KG1 (cell line): ENCODE measurements at places on chromosomes 13 and 19.
A peak's percentile ranks its signal among the peaks of the same experiment; 100 is the strongest.

DNA sequence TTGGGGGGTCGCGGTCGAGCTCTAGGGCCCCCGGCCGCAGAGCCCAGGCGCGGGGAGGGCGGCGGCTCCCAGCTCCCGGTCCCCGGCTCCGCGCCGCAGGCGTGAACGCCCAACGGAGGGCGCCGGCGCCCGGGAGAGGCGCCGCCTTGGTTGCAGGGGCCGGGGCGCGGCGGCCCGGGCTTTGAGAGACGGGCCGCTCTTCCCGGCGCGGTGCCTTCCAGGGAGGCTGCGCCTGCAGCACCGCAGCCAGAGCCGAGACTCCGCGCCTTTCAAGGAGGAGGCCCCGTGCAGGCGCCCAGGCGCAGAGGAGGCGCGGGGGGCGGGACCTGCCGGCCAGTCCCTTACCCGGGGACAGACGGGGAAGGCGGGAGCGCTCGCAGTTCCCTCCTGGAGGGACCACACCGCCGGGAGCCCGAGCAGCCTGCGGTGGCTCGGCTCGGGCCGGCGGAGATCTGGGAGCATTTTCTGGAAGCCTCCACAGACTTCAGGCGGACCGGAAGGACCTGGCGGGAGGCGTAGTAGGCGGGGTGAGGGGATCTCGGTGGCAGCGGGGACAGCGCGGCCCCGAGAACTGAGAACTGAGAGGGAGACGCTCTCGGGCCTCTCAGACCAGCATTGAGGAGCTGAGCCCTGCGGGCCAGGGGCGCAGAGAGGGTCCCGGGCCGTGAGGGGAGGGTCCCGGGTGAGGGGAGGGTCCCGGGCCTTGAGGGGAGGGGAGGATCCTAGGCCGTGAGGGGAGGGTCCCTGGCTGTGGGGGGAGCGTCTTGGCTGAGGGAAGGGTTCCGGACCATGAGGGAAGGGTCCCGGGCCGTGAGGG is 25.5 kb upstream of the MCF2L start:
- no peak for DNase-seq

- no peak for DNase-seq
Observed at GRCh38 chr13:44719857-44720671, 143.9 kb upstream of the TSC22D1 start.

- no peak for DNase-seq
Observed at GRCh38 chr13:91630946-91631345, 232.5 kb downstream of the GPC5 start.

- no peak for DNase-seq
Observed at GRCh38 chr19:5641171-5641570, 18.3 kb downstream of the SAFB start.

GRCh38 chr13:73625562-73626339 is 508.5 kb downstream of the KLF12 start:
- DNase-seq = no peak

DNA sequence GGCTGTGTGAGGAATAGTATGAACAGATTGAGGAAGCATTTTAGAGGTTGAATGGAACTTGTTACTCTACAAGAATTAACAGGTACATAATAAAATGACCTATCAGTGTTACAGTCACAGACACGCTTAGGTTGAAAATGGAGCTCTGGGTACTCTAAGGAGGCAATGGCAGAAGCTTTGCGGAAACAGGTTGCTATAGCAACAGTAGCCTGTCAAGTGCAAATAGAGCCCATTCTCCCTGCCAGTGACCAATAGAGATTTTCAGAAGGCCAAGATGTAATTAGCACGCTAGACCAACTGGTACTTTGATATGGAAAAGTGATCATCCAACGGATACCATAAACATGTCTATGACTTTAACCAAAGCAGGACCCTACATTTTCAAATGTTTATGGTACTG is 148.5 kb upstream of the FREM2 start:
- no peak for DNase-seq

DNA sequence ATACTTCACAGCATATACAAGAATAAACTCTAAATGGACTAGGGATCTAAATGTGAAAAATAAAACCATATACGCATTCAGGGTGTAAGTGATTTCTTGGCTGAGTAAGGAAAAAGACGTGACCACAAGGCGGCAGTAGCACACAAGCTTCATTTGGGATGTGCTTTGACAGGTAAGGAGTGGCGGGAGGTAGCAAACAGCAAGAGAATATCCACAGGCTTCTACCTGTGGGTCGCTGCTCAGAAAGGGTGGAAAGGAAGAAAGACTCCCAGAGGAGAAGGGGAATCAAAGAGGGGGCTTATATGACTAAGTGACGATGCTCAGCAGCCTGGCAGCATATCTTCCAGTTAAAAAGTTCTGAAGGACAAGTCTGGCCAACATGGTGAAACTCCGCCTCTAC is 2.5 kb upstream of the ZNF121 start:
- DNase-seq = peak; percentile 73

DNA sequence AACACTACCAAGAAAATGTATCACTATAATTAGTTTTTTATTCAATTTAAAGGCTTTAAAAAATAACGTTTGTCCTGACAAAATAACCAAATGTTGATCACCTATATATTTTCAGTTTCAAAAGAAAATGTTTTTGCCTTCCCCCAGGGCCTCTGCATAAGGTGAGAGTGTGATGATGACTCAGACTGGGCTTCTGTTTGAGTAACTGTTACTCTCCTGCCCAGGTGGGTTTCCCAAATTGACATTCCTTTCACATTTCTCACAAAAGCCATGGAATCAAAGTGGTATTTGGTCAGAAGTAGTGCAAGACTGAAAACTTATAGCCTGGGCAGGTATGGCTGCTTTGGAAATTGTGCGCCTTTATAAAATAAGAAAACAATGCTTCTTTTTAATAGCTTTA is 180.6 kb downstream of the COG6 start:
- DNase-seq = no peak

GRCh38 chr19:16894080-16894479 is 5.3 kb downstream of the F2RL3 start:
- DNase-seq = no peak

- no peak for DNase-seq
Observed at GRCh38 chr19:5666921-5667610, 13.2 kb downstream of the MICOS13 start.

DNA sequence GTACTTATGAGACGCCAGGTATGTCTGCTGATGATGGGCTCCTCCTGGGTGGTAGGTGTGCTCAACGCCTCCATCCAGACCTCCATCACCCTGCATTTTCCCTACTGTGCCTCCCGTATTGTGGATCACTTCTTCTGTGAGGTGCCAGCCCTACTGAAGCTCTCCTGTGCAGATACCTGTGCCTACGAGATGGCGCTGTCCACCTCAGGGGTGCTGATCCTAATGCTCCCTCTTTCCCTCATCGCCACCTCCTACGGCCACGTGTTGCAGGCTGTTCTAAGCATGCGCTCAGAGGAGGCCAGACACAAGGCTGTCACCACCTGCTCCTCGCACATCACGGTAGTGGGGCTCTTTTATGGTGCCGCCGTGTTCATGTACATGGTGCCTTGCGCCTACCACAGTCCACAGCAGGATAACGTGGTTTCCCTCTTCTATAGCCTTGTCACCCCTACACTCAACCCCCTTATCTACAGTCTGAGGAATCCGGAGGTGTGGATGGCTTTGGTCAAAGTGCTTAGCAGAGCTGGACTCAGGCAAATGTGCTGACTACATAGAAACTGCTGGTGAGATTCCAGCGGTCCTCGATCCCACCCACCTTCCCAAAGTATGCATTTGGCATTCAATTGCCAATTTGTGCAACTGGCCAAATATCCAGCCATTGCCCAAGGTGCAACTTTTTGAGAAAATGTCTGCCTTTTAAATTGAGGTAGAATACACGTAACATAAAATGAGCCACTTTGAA is 10.2 kb downstream of the OR2Z1 start:
- DNase-seq = no peak

DNA sequence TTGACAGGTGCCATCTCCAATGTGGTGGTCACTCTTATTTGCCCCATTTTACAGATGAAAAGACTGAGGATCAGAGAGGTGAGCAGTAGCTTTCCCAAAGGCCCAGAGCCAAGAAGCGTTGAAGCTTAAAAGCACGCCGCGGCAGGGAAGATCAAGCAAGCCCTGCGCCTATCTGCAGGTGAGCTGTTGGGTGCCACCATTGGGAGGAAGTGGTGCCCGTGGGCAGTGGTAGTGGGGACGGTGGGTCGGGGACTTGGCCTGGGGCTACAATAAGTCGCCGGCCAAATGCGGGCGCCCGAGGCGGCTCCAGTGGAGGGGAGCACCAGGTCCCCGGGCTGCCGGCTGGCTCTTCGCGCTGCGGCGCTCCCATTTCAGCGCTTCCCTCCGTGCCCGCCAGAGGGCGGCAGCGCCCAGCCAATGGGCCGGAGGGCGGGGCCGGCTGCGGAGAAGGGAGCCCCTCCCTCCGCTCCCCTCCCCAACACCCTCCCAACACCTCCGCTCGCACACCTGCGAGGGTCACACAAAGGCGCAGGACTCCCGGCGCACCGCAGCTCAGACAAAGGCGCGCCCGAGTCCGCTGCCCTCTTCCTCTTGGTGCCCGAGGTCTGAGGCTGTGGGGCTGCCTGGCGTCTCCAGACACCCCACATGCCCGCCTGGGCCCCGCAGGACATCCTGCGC is 744 bp upstream of the POU2F2 start:
- DNase-seq = peak; percentile 45

GRCh38 chr13:35771898-35772297 is 295.4 kb upstream of the MAB21L1 start:
- no peak for DNase-seq

DNA sequence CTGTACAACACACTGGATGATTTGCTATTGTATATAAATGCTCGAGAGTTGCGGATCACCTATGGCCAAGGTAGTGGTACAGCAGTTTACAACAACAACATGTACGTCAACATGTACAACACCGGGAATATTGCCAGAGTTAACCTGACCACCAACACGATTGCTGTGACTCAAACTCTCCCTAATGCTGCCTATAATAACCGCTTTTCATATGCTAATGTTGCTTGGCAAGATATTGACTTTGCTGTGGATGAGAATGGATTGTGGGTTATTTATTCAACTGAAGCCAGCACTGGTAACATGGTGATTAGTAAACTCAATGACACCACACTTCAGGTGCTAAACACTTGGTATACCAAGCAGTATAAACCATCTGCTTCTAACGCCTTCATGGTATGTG is 21.5 kb downstream of the OLFM4 start:
- no peak for DNase-seq

- no peak for DNase-seq
Observed at GRCh38 chr13:113845055-113845454, 18.8 kb downstream of the GAS6 start.

- DNase-seq = no peak
Observed at GRCh38 chr19:10421240-10422045, 1.1 kb downstream of the PDE4A start.

- no peak for DNase-seq
Observed at GRCh38 chr13:109548374-109548773, 238.0 kb downstream of the IRS2 start.

GRCh38 chr19:11375143-11375948 is 880 bp downstream of the SWSAP1 start:
- peak; percentile 75 for DNase-seq
